Ureter (tissue), 1 donor: ENCODE measurements at places on chromosomes 11 and 22.

GRCh38 chr11:15710580-15711275 is 596.0 kb downstream of the INSC start:
- DNase-seq = no peak

- DNase-seq = no peak
These were observed 209.9 kb upstream of the NCAM1 start for GRCh38 chr11:112751329-112751728.

- no peak for DNase-seq
These were observed 15.3 kb upstream of the MYRF start for GRCh38 chr11:61737131-61737530.

DNA sequence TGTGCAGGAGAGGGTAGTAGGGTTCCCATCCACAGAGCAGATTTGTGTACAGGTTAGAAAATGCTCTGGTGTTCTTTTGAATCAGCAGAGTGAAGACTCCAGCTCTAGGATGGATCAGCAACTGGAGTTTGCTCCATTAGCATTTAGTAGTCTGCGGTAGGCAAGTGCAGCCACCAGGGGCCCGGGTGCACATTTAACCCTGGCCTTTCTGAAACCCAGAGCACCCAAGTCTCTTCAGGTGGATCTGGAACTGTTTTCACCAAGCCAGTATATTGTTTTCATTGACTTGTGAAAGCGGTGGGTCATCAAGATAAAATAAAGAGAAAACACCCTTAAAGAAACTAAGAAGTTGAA is 100.8 kb upstream of the CLPB start:
- no peak for DNase-seq

GRCh38 chr11:128180441-128181087 is 406.8 kb downstream of the ETS1 start:
- DNase-seq = no peak

- DNase-seq = no peak
These were observed 84.8 kb downstream of the SLC1A2 start for GRCh38 chr11:35334385-35335090.
